ENCODE measurements at places on chromosomes 3 and 15.
A peak's percentile ranks its signal among the peaks of the same experiment; 100 is the strongest.

- H3K4me3 ChIP-seq, result no peak overlapping the region
- DNase-seq, result no peak
- no peaks in the 10 kb centered on the region for H3K36me3 ChIP-seq
- H3K27ac ChIP-seq, result no peak overlapping the region
Measured at GRCh38 chr3:97658668-97659285, 105.8 kb upstream of the ARL6 start.

DNA sequence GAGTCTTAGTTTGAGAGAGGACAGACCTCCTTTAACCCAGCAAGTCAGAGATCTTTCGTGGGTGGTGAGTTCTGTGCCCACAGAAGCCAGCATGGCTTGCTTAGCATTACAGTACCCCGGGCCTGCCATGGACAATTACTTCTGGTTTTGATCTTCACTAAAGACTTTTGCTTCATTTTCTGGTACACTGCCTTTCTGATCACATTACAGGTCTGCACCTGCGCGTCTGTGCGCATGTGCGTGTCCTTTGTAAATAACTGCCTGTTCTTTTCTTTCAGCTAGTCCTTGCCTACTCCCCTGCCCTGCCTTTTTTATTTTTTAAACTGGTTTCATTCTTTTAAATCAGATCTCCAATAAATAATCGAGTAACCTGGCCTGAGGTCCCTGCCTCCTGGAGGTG, 57.1 kb upstream of the CMTM8 start:
- H3K4me3 ChIP-seq, result no peak overlapping the region
- H3K27me3 ChIP-seq, result peaks cover 11% of the 10 kb centered on the region
- H3K4me1 ChIP-seq, result peaks cover 7% of the 10 kb centered on the region
- H3K36me3 ChIP-seq, result no peaks in the 10 kb centered on the region

DNA sequence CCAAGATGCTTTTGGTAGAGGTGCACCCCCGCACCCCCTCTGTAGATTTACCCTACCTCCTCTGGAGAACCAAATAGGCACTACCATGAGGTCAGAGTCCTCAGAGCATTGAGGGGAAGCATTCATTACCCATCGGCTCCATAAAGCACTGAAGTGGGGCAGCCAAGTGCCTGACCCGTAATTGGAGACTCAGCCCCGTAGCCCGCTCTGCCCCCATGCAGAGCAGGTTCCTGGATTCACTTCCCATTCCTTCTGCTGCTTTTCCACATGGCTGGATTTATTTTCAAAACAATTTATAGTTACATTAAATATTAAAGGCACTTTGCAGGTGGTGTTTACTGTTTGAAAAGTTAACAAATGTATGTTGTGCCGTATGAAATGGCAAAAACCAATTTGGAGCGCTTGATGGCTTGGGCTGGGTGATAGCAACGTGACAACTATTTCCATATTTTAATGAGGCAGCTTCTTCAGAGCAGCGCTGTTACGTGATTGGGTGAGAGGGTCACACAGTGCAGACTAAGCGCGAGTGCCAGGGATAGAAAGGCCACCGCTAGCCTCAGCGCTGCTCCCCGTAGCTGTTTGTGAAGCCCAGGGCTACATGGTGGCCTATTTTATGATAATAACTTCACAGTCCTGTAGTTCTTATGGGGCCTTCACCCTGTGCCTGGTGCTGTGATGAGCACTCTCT, 373.8 kb upstream of the PROK2 start:
- no peaks in the 10 kb centered on the region for H3K36me3 ChIP-seq
- no peak for DNase-seq
- H3K4me3 ChIP-seq, result no peak overlapping the region
- H3K27ac ChIP-seq, result no peak overlapping the region
- H3K27me3 ChIP-seq, result no peaks in the 10 kb centered on the region

DNA sequence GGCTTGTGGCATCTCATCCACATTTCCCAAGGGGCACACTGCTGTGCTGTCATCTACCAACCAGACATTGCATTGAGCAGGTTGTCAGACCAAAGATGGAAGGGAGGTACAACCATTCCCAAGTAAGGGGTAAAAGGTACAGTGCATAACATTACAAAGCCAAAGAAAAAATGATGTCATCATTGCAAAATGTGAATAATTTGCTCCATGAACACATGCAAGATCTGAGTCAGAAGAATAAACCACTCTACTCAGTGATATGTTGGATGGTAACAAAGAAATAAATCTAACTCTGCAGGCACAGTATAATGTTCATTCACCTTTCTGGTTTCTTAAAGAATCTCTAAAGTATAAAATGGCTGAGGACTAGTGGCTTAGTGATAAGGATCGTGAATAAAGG, 202.7 kb downstream of the MAGI1 start:
- no peaks in the 10 kb centered on the region for H3K4me1 ChIP-seq
- H3K27ac ChIP-seq, result no peak overlapping the region
- H3K4me3 ChIP-seq, result no peak overlapping the region
- no peaks in the 10 kb centered on the region for H3K36me3 ChIP-seq
- DNase-seq, result no peak
- no peaks in the 10 kb centered on the region for H3K27me3 ChIP-seq

DNA sequence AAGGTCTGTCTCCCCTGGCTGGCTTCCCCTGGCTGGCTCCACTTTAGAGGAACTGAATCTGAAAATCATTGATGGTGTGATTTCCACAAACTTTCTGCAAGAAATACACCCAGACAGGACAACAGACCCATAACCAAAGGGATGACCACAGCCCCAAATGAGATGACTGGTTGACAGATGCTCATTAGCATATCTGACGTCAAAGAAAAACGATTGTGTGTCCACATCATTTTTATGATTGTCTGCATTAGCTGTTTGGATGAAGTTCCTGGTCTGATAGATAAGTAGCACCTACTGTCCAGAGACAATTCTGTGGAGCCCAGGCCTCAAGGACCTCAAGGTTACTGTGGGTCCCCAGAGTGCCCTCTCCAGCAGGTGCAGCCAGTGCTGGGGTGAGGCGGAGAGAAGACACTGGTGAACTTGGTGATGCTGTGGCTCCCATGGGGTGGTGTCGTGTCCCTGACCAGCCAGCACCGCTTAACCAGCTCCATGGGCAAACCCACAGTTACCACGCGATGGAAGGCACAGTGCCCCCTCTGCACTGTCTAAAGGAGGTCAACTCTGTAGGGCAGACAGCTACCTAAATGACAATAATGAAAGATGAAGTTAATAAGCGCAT, 127.4 kb downstream of the NSMCE3 start:
- peaks cover 51% of the 10 kb centered on the region for H3K27me3 ChIP-seq
- no peak for DNase-seq
- no peak overlapping the region for H3K4me3 ChIP-seq
- H3K27ac ChIP-seq, result no peak overlapping the region
- H3K4me1 ChIP-seq, result peaks cover 7% of the 10 kb centered on the region
- H3K36me3 ChIP-seq, result no peaks in the 10 kb centered on the region

DNA sequence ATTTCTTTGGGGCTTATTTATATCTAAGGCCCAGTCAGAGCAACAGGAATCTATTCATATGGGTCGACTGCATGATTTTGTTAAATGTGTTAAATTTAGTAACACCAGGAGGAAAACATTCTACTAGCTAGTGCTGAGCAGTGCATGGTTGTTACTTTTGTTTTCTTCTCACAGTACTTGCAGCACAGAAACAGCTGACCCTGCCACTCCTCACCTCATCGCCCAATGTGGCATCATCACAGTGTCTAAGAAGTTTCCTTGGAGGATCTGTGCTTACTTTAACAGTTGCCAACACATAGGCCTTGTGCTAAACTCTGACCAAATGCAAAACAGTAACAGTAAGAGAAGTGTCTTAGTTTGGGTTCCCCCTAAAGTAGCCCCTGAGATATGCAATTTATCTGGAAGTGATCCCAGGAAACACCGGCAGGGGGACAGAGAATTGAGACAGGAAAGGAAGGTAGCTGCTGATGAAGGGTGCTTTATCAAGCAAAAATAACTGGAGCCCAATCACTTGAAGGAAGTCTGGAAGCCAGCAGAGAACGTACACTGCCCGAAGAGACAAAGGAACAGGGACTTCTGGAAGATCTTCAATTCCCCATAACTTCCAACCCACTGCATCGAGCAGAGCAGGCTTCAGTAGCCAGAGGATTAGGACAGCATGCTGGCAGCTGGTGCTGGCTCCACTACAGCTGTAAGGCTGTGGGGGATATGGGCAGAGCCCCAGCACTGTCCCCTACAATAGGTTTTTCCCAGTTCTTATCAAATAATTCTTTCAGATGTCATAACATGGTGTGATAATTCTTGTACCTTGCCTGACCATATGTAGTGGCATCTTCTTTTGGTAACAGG, 36.0 kb upstream of the ULK4 start:
- H3K4me3 ChIP-seq, result no peak overlapping the region
- no peak overlapping the region for H3K27ac ChIP-seq
- DNase-seq, result peak; percentile 21
- no peaks in the 10 kb centered on the region for H3K4me1 ChIP-seq
- H3K36me3 ChIP-seq, result no peaks in the 10 kb centered on the region
- H3K27me3 ChIP-seq, result peaks cover 4% of the 10 kb centered on the region

DNA sequence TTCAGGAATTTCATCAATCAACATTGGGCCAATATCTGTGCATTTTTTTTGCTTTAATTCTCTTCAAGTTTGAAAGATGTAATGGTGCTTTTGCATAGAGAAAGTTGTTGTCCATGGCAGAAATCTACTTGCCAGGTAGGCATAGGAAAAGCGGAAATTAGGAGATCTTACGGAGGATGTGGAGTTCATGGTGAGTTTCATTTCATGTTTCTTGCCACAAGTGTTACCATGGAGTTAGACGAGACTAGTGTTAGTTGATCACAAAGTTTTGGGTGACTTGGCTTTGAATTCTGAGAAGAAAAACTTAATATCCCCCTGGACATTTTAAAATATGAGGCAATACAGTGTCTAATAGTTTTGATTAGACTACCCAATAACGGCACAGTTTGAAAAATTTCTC, 1.0 kb upstream of the P2RY13 start:
- H3K4me3 ChIP-seq, result no peak overlapping the region
- H3K27me3 ChIP-seq, result peaks cover 6% of the 10 kb centered on the region
- DNase-seq, result no peak
- no peaks in the 10 kb centered on the region for H3K36me3 ChIP-seq
- H3K4me1 ChIP-seq, result peaks cover 6% of the 10 kb centered on the region

DNA sequence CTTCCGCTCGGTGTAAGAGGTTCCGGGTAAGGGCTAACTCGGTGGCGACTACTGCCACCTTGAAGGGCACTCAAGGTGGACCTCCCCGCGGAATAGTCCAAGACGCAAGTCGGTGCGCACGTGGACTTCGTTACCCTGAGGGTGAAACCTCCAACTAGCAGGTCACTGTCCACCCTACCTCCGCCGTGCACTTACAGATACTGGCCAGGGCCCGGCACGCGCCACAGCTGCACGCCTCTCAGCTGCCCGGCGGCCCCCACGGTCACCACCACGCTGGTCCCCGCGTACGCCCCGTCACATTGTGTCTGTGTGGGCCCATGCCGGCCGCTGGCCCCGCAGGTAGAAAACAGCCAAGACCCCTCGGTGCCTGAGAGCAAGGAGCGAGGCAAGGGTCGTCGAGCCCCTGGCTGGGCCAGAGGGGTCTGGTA, 1.1 kb downstream of the LTK start:
- no peak for DNase-seq
- H3K4me1 ChIP-seq, result peaks cover 24% of the 10 kb centered on the region
- peaks cover 6% of the 10 kb centered on the region for H3K36me3 ChIP-seq
- no peak overlapping the region for H3K27ac ChIP-seq

GRCh38 chr15:52520421-52520820, 8.3 kb downstream of the MYO5A start:
- H3K4me3 ChIP-seq, result no peak overlapping the region
- H3K4me1 ChIP-seq, result peaks cover 8% of the 10 kb centered on the region
- H3K27me3 ChIP-seq, result no peaks in the 10 kb centered on the region
- H3K36me3 ChIP-seq, result no peaks in the 10 kb centered on the region

GRCh38 chr3:14150491-14151230, 25.8 kb downstream of the TMEM43 start:
- DNase-seq, result no peak
- peaks cover 7% of the 10 kb centered on the region for H3K4me1 ChIP-seq
- no peak overlapping the region for H3K4me3 ChIP-seq

Data from activated CD8-positive, alpha-beta T cell treated with anti-CD3 and anti-CD28 coated beads for 36 hours (primary cell).